Esophagus mucosa (tissue), 1 donor: ENCODE measurements at places on chromosomes 1 and 21. TPM values are rescaled to one million over a fixed set of nuclear protein-coding genes. Genes with fewer than 3 reads are reported as not detected.

Gene SLC2A1
- total RNA-seq, result 243 TPM

Gene NR0B2
- not detected for total RNA-seq

Gene COL6A2
- 20.5 TPM for total RNA-seq

Gene C1orf21
- 44.1 TPM for total RNA-seq

Gene S100A14
- total RNA-seq, result 1,938 TPM

Gene SH3BGR
- 1.2 TPM for total RNA-seq

Gene SIK1
- 16.5 TPM for total RNA-seq

Gene RHEX
- total RNA-seq, result 0.48 TPM

Gene BTF3L4
- total RNA-seq, result 37.5 TPM

Gene KRTAP19-1
- not detected for total RNA-seq

Gene VWA1
- 29.4 TPM for total RNA-seq

Gene HSF2BP
- 0.92 TPM for total RNA-seq

Gene TEX38
- total RNA-seq, result not detected

Gene ADGRL4
- 3.5 TPM for total RNA-seq

Gene DEPDC1
- 10.4 TPM for total RNA-seq

Gene UCHL5
- total RNA-seq, result 34.0 TPM

Gene DHRS3
- 116 TPM for total RNA-seq

Gene RIIAD1
- total RNA-seq, result not detected

Gene CNIH3
- total RNA-seq, result 2.1 TPM

Gene MXRA8
- total RNA-seq, result 2.0 TPM

Gene CD1B
- not detected for total RNA-seq

Gene KRTAP11-1
- not detected for total RNA-seq

Gene RAB25
- total RNA-seq, result 420 TPM

Gene PPP1R12B
- 12.8 TPM for total RNA-seq

Gene ANKRD34A
- 0.12 TPM for total RNA-seq

Gene ADGRL2
- 40.5 TPM for total RNA-seq

Gene APP
- total RNA-seq, result 185 TPM

Gene RAB42
- total RNA-seq, result 0.40 TPM

Gene LORICRIN
- total RNA-seq, result not detected

Gene FMO2
- total RNA-seq, result 113 TPM

Gene OLFM3
- not detected for total RNA-seq

Gene MTARC1
- 6.1 TPM for total RNA-seq

Gene MAP1LC3C
- total RNA-seq, result not detected

Gene RNU1-1
- 6,387 TPM for total RNA-seq

Gene TMEM200B
- 1.4 TPM for total RNA-seq

Gene MAB21L3
- total RNA-seq, result 6.7 TPM

Gene ZBTB8A
- 3.1 TPM for total RNA-seq

Gene MAP7D1
- total RNA-seq, result 93.1 TPM

Gene EXOC8
- 7.9 TPM for total RNA-seq

Gene FMOD
- 4.5 TPM for total RNA-seq

Gene RXRG
- 0.24 TPM for total RNA-seq

Gene NPPA
- total RNA-seq, result not detected

Gene REG4
- not detected for total RNA-seq

Gene MANEAL
- 3.1 TPM for total RNA-seq

Gene TRNP1
- total RNA-seq, result 75.0 TPM

Gene TMIGD3
- total RNA-seq, result not detected

Gene EDN2
- 4.7 TPM for total RNA-seq

Gene CDKN2C
- 6.9 TPM for total RNA-seq

Gene GPBP1L1
- 95.3 TPM for total RNA-seq

Gene RGSL1
- total RNA-seq, result not detected

Gene RGS16
- 1.3 TPM for total RNA-seq

Gene MYOC
- 0.20 TPM for total RNA-seq

Gene SDC3
- total RNA-seq, result 3.3 TPM

Gene MOB3C
- 13.9 TPM for total RNA-seq
